ENCODE measurements at places on chromosomes 3 and 15.

DNA sequence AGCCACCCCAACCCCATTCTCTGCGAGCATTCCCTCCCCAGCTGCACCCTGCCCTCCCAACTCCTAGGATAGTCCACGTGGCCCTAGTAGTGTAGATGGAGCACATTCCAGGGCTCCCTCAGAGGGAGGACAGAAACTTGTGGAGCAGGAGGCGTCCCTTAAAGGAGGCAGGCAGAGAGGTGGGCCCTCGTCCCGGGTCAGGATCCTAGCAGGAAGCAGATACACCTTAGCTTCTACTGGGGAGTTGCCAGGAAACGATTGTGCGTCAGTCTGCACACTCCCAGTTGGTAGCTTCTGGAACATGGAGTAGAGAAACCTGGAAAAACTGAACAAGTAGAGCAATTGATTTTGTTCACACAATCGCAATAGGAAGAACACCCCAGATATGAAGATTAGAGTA is 43.9 kb upstream of the KLHL25 start:
- no peak for DNase-seq

- no peak for DNase-seq
These were observed 85.5 kb downstream of the CD200R1L start for GRCh38 chr3:112761062-112761638.

DNA sequence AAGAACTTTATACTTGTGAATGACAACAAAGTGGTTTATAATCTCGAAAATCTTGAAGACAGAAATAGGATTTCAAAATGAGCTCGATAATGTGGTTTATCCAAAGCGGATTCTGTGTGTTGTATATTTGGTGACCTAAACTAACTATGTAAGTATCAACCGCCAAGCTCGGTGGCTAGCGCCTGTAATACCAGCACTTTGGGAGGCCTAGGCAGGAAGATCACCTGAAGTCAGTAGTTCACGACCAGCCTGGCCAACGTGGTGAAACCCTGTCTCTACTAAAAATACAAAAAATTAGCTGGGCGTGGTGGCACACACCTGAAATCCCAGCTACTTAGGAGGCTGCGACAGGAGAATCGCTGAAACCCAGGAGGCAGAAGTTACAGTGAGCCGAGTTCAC is 2.2 kb downstream of the ATP13A3 start:
- no peak for DNase-seq

DNA sequence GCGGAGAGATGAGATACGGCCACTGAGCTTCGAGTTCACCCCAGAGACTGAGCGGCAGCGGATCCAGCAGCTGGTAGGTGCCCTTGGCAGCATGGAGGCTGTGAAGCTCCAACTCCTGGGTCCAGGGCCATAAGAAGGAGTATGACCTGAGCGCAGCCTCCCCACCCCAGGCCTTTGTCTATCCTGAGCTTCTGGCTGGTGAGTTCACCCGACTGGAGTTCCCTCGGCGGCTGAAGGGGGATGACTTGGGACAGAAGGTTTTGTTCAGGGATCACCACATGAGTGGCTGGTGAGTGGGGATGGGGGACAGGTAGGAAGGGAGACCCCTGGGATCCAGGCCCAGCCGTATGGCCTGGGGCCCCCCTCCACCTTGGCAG is 2.6 kb downstream of the PPM1M start:
- no peak for DNase-seq

GRCh38 chr15:40413036-40413435 is 7.4 kb downstream of the IVD start:
- no peak for DNase-seq

DNA sequence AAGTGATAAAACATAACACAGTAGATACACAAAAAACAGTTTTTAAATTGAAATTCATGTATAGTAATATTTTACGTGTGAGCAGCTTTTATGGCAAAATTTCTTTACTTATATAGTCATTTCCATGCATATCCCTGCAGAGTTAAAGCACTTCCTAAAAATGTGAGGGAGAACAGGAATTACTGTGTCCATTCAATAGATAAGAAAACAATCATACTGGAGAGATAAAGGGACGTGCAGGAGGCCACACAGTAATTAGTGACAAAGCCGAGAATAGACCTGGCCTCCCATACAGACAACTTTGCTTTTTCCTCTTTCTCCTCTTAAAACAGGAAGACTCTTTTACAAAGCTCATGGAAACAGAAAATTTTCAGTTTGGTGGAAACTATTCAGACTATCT is 247.5 kb downstream of the CDIN1 start:
- no peak for DNase-seq

GRCh38 chr3:18403061-18403460 is 22.1 kb downstream of the SATB1 start:
- no peak for DNase-seq

GRCh38 chr15:68846851-68847439 is 26.2 kb upstream of the ANP32A start:
- DNase-seq = no peak
